CD8-positive, alpha-beta memory T cell (primary cell): ENCODE measurements at places on chromosomes 4 and X. TPM values are rescaled to one million over a fixed set of nuclear protein-coding genes. Genes with fewer than 3 reads are reported as not detected.
A peak's percentile ranks its signal among the peaks of the same experiment; 100 is the strongest.

GALNT7 gene
- 16.7 TPM for total RNA-seq

USP17L27 gene
- total RNA-seq = not detected

OPRPN gene
- total RNA-seq = not detected

SAGE1 gene
- not detected for total RNA-seq

MAGED4 gene
- total RNA-seq = 0.24 TPM

SMIM10L2A gene
- total RNA-seq = 0.62 TPM

SPANXN5 gene
- not detected for total RNA-seq

DNA sequence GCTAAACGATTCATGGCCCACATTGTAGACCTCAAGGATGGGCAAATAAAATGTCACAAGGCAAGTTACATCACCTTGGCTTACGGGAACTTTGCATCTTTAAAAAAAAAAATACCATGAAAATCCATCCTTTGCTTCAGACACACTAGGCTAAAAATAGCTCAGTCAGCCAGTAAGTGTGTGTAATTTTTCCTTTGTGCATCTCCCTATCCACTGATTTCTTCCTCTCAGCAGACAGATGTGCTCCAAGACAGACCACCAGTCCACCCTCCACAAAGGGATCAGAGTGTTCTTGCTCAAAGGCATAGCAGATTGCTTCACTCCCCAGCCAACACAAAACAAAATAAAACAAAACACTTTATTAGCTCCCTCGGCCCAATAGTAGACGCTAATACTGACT is 14.6 kb downstream of the LDB2 start:
- no peak overlapping the region for H3K27ac ChIP-seq
- no peaks in the 10 kb centered on the region for H3K36me3 ChIP-seq
- H3K4me1 ChIP-seq = no peaks in the 10 kb centered on the region
- no peak overlapping the region for H3K4me3 ChIP-seq

DNA sequence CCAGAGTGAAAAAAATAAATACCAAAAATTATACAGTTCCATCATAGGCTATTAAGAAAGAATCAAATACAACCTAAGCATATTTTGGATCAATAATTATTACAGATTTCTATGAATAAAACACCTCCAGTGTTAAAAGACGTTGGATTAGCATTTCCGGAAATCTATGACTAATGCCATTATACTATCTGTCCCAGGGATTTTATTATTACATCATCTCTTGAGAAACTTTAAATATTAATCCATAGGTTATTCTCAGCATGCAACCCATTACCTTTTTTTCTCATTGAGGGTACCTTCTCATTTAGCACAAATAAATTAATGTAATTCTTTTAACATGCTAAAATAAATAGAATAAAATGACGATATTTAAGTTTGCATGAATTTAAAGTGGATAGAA is 44.6 kb downstream of the CXorf58 start:
- H3K36me3 ChIP-seq = no peaks in the 10 kb centered on the region
- H3K27me3 ChIP-seq = no peaks in the 10 kb centered on the region
- peaks cover 16% of the 10 kb centered on the region for H3K4me1 ChIP-seq
- DNase-seq = no peak
- H3K27ac ChIP-seq = peak overlapping the region; percentile 76
- peak overlapping the region; percentile 72 for H3K4me3 ChIP-seq

- no peak for DNase-seq
- H3K27me3 ChIP-seq = no peaks in the 10 kb centered on the region
- H3K4me3 ChIP-seq = no peak overlapping the region
These were observed 137.9 kb downstream of the PJA1 start for GRCh38 chrX:69027181-69028005.

GRCh38 chr4:151417766-151418376 is 8.9 kb downstream of the FHIP1A start:
- H3K4me3 ChIP-seq = no peak overlapping the region
- no peaks in the 10 kb centered on the region for H3K36me3 ChIP-seq
- H3K4me1 ChIP-seq = no peaks in the 10 kb centered on the region
- no peak overlapping the region for H3K27ac ChIP-seq
- H3K27me3 ChIP-seq = no peaks in the 10 kb centered on the region

GRCh38 chrX:123188081-123188480 is 4.0 kb downstream of the GRIA3 start:
- DNase-seq = no peak
- H3K4me3 ChIP-seq = no peak overlapping the region
- H3K27ac ChIP-seq = no peak overlapping the region
- no peaks in the 10 kb centered on the region for H3K27me3 ChIP-seq

DNA sequence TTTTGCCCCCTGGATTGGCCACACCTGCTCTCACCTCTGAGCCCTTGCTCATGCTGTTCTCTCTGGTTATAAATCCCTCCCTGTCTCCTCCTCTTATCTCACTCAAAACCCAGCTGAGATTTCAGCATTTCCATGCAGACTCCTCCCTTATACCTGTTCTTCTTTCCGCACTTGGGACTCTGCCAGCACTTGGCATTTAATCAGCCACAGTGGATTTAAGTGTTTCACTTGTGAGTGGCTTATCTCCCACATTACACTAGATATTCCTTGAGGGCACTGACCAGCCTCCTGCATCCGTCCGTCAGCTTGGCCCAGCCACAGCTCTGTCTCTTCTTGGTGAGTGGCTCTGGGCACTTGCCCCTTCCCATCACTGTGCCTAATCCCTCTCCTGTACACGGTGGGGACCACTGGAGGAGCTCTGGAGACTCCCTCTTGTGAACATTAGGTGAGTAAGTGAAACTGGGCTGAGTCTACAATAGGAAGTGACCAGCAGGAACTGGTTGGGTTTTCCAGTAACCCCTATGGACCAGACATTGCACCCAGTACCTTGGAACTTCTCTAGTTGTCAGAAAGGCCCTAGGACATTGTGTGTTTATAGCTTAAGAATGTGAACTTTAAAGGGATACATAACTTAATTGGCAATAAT is 19.9 kb downstream of the FGFBP1 start:
- H3K36me3 ChIP-seq = no peaks in the 10 kb centered on the region
- no peak overlapping the region for H3K4me3 ChIP-seq
- no peaks in the 10 kb centered on the region for H3K4me1 ChIP-seq
- DNase-seq = no peak
- H3K27ac ChIP-seq = no peak overlapping the region

DNA sequence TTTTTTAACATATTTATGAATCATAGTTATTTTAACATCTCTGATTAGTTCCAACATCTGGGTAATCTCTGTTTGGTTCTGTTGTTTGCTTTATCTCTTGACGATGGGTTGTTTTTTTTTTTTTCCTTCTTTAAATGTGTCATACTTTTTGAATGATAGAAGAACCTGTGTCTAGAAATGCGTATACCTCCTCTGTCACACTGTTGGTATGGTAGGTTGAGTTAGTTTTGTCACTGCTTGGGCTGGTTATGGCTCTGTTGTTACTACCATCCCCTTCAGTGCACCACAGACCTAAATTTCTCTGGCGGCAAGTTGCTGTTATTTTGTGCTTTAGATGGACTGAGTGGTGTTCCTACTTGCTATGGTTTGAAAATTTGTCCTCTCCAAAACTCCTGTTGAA is 16.8 kb downstream of the STIM2 start:
- DNase-seq = no peak
- H3K4me3 ChIP-seq = no peak overlapping the region
- no peaks in the 10 kb centered on the region for H3K27me3 ChIP-seq
- H3K36me3 ChIP-seq = no peaks in the 10 kb centered on the region
- peak overlapping the region; percentile 32 for H3K27ac ChIP-seq
- H3K4me1 ChIP-seq = peaks cover 68% of the 10 kb centered on the region

- H3K27me3 ChIP-seq = no peaks in the 10 kb centered on the region
- no peaks in the 10 kb centered on the region for H3K36me3 ChIP-seq
- H3K4me1 ChIP-seq = no peaks in the 10 kb centered on the region
- DNase-seq = no peak
- no peak overlapping the region for H3K4me3 ChIP-seq
These were observed 209.5 kb downstream of the PCDH7 start for GRCh38 chr4:30929649-30930048.

DNA sequence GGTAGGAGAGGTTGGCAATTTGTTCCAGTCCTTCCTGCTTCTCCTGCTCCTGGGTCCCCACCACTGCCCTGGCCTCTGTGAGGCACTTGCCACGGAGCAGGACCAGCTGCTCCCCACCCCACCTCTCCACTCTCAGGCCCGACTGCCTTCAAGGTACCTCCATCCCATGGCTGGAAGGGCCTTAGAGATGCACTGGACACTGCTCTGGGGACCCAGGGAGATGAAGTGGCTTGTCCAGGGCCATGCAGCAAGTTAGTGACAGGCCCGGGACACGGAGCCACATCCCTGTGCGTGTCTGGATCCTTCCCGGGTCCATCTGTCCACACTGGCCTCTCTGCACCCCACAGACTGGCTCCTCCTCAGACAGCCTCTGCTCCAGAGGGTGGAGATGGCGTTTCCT is 105.3 kb downstream of the CPZ start:
- no peaks in the 10 kb centered on the region for H3K4me1 ChIP-seq
- DNase-seq = no peak
- H3K27ac ChIP-seq = no peak overlapping the region
- H3K27me3 ChIP-seq = no peaks in the 10 kb centered on the region
- H3K36me3 ChIP-seq = no peaks in the 10 kb centered on the region

- no peaks in the 10 kb centered on the region for H3K36me3 ChIP-seq
- no peaks in the 10 kb centered on the region for H3K27me3 ChIP-seq
- H3K4me1 ChIP-seq = no peaks in the 10 kb centered on the region
- no peak overlapping the region for H3K27ac ChIP-seq
These were observed 24.6 kb downstream of the SLC7A11 start for GRCh38 chr4:138217567-138217966.

GRCh38 chr4:165210566-165210965 is 3.2 kb downstream of the KLHL2 start:
- H3K4me3 ChIP-seq = no peak overlapping the region
- no peaks in the 10 kb centered on the region for H3K36me3 ChIP-seq
- H3K27ac ChIP-seq = no peak overlapping the region

DNA sequence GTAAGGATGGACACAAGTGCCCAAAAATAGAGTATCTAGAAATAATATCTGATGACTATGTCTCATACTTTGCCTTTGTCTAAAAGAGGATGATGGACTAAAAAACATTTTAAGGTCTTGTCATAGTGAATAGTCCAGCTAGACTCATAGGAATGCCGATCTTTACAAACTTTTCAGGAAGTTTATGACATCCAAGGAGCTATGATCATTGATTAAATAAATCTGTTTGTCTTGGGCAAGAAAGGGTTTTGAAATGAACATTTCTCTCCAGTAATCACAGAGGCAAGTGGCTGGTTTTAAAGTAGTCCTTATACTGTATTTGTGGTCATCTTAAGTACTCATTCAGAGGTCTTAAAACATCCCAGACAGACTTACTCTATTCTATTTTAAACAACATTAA is 109.8 kb downstream of the MAPK10 start:
- H3K36me3 ChIP-seq = no peaks in the 10 kb centered on the region
- H3K27ac ChIP-seq = no peak overlapping the region
- no peak for DNase-seq

DNA sequence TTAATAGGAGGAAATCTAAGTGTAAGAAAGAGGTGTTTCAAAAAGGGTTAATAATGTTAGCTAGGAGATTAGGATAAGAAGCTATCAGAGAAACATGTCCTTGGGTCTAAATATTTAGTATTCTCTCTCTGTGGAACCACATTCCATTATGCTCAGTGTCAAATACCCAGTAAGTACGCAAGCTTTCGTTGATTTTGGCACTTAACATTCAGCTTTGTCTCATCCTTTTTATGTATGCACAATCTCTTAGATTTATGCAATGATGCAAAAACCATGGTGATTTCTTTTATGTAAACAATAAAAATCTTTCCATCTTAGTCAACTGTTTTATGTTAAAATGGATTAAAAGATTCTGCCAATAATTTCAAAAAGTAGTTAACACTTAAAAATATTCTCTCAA is 129.2 kb downstream of the KLHL13 start:
- H3K36me3 ChIP-seq = no peaks in the 10 kb centered on the region
- no peaks in the 10 kb centered on the region for H3K4me1 ChIP-seq
- DNase-seq = no peak

DNA sequence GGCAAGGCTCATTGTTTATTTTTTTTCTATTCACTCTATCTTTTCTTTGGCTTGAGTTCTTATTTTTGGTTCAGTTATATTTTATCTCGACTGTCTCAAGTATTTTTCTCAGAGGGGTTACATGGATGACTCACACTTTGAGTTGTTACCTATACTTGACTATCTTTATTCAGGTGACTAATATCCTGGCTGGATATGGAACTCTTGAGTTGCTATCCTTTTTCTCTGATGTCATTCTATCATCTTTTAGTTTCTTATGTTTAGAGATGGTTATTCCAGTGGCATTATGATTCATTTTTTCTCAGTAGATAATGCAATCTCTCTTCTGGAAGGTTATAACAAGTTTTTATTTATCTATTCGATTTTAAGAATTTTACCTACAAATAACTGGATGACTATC is 117.9 kb downstream of the COX18 start:
- H3K27ac ChIP-seq = no peak overlapping the region
- H3K4me1 ChIP-seq = no peaks in the 10 kb centered on the region
- H3K27me3 ChIP-seq = no peaks in the 10 kb centered on the region
- no peak for DNase-seq
- no peaks in the 10 kb centered on the region for H3K36me3 ChIP-seq

DNA sequence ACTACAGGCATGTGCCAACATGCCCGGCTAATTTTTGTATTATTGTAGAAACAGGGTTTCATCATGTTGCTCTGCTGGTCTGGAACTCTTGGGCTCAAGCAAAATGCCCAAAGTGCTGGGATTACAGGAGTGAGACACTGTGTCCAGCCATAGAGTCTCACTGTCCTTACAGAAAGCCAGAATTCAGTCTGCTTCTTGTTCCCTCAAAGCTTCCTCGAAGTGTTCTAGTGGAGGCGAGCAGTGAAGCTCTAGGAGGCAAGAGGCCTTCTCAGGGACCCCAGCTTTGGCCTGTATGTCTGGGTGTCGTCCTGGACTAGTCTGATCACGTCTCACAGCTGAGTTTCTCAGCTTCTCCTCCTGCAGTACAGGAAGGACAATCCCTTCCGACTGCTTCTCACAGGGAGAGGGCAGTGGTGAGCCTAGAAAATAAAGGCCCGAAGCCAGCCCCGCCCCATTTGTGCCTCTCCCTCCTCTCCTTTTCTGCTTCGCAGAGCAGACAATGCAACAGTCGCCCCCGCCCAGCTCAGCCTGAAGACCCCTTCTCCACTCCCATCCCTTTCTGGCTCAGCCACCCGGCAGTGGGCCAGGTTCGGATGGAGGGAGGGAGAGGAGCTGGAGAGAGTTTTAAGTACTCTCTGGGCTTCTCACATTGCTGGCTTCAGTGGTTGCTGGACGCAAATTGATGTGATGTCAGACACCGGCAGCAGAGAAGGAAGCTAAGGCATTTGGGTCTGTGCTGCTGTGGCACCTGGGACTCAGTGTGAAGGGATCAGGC is 11.1 kb upstream of the FAM3A start:
- no peaks in the 10 kb centered on the region for H3K36me3 ChIP-seq
- H3K4me1 ChIP-seq = peaks cover 24% of the 10 kb centered on the region
- peak overlapping the region; percentile 57 for H3K27ac ChIP-seq

DNA sequence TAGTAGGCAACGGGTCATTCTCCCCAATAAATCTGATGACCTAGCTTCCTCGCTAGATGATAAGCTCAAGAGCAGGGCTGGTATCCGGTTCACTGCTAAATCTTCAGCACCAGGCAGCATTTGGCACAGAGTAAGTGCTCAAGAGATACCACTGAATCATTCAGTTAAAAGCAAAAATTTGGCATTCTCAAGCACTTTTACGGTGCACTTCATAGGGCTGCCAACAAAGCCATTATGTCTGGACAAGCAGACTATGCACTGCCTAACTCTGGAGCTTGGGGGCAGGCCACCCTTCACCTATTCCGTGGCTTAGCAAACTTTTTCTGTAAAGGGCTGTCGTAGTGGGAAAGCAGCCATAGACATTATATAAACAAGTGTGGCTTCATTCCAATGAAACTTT is 23.8 kb upstream of the CXorf38 start:
- peaks cover 10% of the 10 kb centered on the region for H3K36me3 ChIP-seq
- no peaks in the 10 kb centered on the region for H3K4me1 ChIP-seq
- H3K27me3 ChIP-seq = no peaks in the 10 kb centered on the region
- no peak overlapping the region for H3K27ac ChIP-seq

- H3K27me3 ChIP-seq = no peaks in the 10 kb centered on the region
- H3K4me3 ChIP-seq = peak overlapping the region; percentile 82
- H3K4me1 ChIP-seq = peaks cover 35% of the 10 kb centered on the region
- peak; percentile 75 for DNase-seq
These were observed 1.0 kb downstream of the OTUD4 start for GRCh38 chr4:145179281-145179860.
